H4 (cell line): ENCODE measurements at places on chromosomes 16 and 17. TPM values are rescaled to one million over a fixed set of nuclear protein-coding genes. Genes with fewer than 3 reads are reported as not detected.
A peak's percentile ranks its signal among the peaks of the same experiment; 100 is the strongest.

DNA sequence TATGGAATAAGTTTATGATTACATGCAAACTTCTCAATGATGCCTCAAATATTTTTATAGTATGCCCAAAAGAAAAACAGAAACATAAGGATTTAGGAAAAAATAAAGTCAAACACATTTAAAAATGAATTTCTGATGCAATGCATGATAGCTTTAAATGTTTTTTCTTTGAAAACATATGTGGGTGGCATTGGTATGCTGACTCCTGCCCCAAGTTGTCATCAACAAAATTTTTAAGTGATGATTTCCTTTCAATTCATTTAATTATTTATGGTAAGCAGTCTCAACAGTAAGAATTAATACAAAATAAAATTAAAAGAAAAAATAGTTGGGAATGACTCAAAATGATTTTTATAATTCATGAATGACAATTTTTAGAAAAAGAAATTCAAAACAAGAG is 104.9 kb downstream of the CEP112 start:
- no peak for DNase-seq

DNA sequence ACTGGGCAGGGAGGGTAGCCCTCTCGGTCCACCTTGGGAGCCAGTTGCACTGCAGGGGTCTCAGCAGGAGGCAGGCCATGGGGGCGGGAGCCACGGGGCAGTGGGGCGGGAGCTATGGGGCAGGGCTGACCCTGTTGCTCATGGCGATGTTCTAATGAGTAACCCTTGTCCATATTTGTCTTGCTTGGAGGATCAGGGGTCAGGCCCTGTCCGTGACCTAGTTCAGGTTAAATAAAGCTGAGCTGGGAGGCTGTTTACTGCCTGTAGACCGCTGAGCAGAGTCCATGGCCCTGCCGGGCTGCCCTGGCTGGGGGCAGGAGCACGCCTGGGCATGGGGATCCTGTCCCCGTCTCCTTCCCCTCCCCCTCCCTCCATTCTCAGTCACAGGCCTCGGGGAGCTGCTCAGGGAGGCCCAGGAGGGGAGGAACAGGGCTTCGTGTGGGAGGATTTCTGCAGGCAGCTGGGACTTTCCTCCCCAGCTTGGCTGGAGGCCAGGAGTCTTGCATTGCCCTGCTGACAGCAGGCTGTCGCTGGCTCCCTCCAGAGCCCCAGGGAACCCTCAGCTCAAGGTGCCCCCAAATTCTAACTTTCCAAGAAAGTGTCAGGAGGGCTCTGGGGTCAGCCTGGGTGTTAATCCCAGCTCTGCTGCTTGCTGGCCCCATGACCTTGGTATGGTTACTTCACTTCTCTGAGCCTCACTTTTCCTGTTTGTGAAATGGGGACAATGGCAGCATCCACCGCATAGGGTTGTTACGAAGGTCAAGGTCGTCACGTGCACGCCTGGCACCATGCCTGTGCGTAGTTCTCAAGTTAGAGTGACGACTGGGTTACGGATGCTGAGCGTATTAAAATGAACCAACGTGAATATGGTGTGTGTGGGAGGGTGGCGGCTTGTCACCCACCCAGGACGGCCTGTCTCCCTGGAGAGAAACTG is 6.1 kb upstream of the SERPINF2 start:
- DNase-seq: no peak

GRCh38 chr16:11072420-11073153 is 128.2 kb downstream of the CLEC16A start:
- no peak for DNase-seq

DNA sequence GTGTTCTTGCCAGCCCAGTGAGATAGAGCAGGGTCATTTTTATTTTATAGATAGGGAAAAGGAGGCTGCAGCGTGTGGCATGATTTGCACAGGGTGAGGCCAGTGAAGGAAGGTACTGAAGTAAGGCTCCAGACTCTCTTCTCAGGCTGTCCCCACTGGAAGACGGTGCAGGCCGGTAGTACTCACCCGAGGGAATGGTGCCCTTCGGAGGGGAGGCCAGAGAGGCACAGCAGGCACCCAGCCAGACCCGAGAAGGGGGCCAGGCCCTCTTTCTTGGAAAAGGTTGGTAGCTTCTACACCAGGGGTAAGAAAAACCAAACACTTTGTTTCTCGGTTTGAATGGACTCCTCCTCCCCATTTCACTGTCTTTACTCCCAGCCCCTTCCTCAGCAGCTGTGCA is 288 bp downstream of the ANKRD40CL start:
- no peak for DNase-seq

DNA sequence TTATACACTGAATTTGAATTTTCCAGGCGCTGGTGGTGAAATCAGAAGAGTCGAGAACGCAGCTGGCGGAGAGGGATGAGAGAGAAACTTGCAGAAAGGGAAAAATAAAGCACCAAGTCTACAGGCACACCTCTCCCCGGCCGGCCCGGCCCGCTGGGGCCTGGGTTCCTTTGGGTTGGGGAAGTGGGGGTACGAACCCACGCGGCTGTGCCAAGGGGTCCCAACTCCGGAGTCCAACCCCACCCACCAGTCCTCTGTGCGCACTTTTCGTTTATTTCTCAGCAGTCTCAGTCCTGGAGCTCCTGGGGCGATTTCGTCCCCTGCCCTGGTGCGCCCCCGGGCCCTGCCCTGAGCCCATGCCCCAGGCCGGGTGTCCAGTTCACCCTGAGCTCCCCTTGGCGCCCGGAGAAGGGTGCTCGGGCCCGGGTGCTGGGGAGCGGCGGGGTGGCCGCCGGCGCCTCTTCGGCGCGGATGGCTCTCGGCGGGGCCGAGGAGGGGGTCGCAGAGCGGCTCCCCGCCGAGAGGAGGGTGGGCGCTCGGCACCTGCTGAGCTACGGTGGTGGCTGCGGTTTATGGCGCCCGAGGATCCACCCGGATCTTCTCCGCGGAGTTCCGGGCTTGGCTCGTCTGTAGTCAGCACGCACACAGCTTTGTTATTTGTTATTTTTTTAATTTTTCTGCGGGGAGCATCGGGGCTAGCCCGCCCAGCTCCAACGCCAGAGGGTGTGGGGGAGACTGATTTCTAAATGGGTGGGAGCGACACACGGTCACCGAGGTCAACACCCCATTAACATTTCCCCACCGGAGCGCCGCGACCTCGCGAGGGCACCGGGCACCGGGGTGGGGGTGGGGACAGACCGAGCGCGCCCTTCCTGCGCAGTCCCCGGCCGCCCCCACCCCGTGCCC is 15.7 kb upstream of the CBX8 start:
- DNase-seq: no peak

DNA sequence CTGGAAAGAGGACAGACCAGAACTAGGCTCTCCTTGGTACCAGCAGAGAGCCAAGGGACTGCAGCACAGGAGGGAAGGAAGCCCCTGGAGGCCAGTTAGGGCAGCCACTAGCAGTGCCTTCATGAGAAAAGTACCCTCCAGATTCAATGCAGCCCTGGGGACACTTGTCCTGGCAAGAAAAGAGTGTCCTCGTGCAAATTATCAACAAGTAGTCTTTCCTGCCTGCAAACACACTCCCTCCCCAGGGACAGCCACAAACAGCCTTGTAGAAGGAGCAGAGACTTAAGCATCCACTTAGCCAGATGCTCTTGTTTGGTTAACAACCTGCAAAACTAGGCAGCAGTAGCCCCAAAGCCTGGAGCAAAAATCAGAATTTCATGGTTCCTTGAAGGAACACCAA is 24.3 kb downstream of the CENPV start:
- no peak for DNase-seq

DNA sequence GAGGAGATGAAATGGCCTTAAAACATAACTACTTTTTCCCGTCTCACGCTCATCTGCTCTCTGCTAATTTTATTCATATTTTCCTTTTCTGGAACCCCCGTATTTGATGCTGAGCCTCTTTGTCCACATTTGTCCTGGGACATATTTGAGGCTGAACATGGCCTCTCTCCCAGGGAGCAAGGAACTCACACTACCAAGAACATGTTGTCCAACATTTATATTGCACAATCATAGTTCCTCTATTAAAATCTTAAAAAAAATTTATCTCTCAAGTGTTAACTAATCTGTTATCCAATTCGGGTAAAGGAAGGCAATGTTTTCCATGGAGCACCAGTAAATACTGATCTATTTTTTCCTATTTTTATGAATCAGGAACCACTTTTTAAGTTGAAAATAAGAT is 60.2 kb downstream of the CMC2 start:
- DNase-seq: no peak

DNA sequence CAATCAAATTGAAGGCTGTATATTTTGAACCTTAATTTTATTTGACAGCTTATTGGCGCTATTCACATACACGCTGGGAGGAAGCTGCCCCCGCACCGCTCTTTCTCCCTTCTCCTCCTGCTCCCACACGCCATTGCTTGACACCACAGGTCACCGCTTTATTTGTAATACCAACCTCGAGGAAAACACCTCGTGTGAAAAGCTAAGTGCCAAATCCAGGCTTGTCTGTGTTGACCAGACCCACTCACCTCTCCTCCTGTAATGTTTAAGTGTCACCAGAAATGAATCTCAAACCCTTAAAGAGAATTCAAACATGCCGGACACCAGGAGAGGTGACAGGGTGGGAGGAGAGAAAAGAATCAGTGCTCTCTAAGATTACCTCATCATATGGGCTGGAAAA is 331.4 kb downstream of the GRIN2A start:
- DNase-seq: no peak

- no peak for DNase-seq
Observed at GRCh38 chr17:81811705-81812570, 8.0 kb downstream of the GCGR start.

DNA sequence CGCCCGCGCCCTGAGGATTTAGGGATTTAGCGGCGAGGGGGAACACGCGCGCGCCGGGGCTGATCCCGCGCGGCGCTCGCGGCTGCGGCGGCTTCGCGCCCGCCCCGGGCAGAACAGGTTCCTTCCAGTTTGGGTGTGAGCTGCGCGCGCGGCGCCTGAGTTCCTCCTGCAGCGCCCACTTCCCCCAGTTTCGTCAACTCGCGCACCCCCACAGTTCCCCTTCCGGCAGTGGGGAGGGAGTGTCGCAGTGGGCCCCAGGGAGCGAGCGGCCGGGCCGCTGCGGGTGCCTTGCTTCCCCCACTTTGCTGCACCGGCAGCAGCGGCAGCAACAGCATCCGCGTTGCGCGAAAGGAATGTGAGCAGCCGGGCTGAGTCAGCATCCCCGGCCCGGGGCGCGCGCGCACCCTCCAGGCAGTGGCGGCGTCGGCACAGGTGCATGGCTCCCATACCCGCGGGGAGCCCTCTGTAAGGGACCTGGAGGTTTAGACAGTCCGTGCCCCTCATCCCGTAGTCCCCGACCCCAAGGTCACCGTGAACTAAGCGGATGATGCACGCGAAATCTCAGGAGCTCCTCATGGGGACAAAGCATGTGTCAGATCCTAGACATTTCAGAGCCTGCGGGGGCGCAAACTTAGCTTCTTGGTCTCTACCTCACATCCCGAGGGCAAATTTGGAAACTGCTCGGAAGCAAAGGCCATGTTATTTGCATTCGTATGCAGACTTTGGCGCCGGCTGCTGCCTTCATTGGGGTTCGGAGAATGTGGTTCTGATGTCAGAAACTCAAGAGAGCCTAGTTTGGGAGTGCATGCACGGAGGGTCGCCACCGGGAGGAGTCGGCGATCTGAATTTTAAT is 767 bp downstream of the ARSG start:
- peak; percentile 58 for DNase-seq

TPPP3 gene
- not detected in 2 replicates for total RNA-seq

NXPH3 gene
- total RNA-seq: 0.15 and 0.23 TPM in 2 replicates

CDK5R1 gene
- total RNA-seq: 2.5 and 3.2 TPM in 2 replicates

ZSCAN10 gene
- not detected in 2 replicates for total RNA-seq

KCTD13 gene
- 3.3 and 7.4 TPM in 2 replicates for total RNA-seq

TEX14 gene
- 0.06 TPM in 1 of 2 replicates, not detected in the other for total RNA-seq

DRC7 gene
- 0.02 TPM in 1 of 2 replicates, not detected in the other for total RNA-seq
